ENCODE measurements at places on chromosomes 13 and 19.

GRCh38 chr19:39470724-39471339, 9.8 kb upstream of the TIMM50 start:
- peaks cover 27% of the 10 kb centered on the region for H3K36me3 ChIP-seq
- H3K4me1 ChIP-seq, result no peaks in the 10 kb centered on the region
- no peak overlapping the region for H3K4me3 ChIP-seq

GRCh38 chr13:31919241-31919640, 112.3 kb upstream of the FRY start:
- H3K4me3 ChIP-seq, result no peak overlapping the region
- no peaks in the 10 kb centered on the region for H3K36me3 ChIP-seq

DNA sequence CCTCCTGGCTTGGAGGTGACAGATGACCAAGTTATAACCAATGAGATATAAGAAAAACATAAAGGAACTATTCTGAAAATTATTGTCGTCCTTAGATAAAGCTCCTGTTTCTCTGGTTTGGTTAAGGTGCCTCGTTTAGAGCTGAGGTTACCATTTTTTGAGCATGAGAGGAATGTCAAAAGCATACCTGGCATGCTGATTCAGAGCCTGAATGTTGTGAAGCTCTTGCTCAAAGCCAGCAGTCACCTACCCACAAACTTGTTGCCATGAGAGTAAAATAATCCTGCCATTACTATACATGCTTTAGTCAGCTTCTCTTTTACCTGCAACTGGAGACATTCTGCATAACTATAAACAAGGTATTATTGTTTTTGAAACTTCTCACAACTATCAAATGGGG, 1116.2 kb downstream of the DIAPH3 start:
- no peak for DNase-seq
- H3K4me1 ChIP-seq, result no peaks in the 10 kb centered on the region
- no peaks in the 10 kb centered on the region for H3K27me3 ChIP-seq
- no peak overlapping the region for H3K4me3 ChIP-seq

DNA sequence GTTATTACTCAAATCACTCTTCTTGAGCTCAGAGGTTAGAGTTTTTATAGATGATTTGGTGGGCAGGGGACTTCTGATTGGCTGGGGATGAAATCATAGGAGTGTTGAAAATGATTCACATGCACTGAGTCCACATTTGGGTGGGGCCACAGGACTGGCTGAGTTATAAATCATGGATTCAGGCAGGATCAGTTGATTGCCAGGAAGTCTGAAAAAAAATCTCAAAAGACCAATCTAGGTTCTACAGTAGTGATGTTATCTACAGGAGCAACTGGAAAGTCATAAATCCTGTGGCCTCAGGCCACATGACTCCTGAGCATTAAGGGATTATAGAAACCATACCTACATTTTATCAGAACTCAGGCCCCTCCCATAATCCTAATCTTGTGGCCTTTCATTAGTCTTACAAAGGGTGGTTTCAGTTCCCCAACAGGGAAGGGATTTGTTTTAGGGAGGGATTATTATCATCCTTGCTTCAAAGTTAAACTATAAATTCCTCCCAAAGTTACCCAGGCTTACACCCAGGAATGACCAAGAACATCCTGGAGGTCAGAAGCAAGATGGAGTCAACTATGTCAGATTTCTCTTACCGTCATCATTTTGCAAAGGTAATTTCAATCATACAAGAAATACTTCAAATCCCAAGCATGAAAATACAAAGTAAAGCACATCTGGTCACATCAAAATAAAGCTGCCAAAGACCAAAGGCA, 5.6 kb upstream of the CCDC70 start:
- H3K4me1 ChIP-seq, result peaks cover 8% of the 10 kb centered on the region
- no peak overlapping the region for H3K4me3 ChIP-seq
- DNase-seq, result no peak
- H3K36me3 ChIP-seq, result no peaks in the 10 kb centered on the region
